WTC11 (cell line): ENCODE measurements at places on chromosomes 7 and 10.
A peak's percentile ranks its signal among the peaks of the same experiment; 100 is the strongest.

- no peaks in the 10 kb centered on the region for H3K36me3 ChIP-seq
- H3K4me3 ChIP-seq = no peak overlapping the region
- H3K4me1 ChIP-seq = peaks cover 3% of the 10 kb centered on the region
- DNase-seq = no peak
- H3K27me3 ChIP-seq = no peaks in the 10 kb centered on the region
- H3K27ac ChIP-seq = no peak overlapping the region
These were observed 56.4 kb upstream of the C1GALT1 start for GRCh38 chr7:7125963-7126362.

GRCh38 chr7:100655908-100656674 is at the start of gene ACTL6B:
Gene ACTL6B (minus strand): TSS chr7:100656448. CDS start chr7:100656354, 94 bp downstream.
- peak; percentile 94 for DNase-seq
- H3K4me3 ChIP-seq = 0 out of 2 replicates have a peak within 1 kb of the TSS, but pooled peaks have one; percentile 27
- H3K27me3 ChIP-seq = peaks cover 69% of the 10 kb centered on the region
- peaks cover 2% of the 10 kb centered on the region; the same call in 1 of the 2 replicates for H3K4me1 ChIP-seq

DNA sequence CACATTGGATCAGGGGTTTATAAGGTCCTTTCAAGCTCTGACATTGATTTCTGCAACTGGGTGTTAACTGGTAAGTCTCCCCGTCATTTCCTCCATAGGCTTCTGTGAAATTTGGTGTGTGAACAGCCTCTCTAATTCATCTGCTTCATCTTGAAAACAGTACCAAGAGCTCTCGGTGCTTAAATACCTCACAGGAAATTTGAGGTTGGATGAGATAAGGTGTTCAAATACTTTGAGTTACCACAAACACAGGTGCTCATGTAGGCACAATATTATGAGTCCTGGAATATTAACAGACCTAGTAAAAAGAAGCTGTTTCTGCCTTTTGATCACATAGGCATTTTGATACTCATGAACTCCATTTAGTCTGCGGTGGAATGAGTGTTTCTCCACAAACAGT is 85.2 kb downstream of the RTKN2 start:
- H3K4me1 ChIP-seq = peaks cover 33% of the 10 kb centered on the region
- H3K27me3 ChIP-seq = no peaks in the 10 kb centered on the region
- no peak overlapping the region for H3K4me3 ChIP-seq
- no peak overlapping the region for H3K27ac ChIP-seq
- DNase-seq = no peak

DNA sequence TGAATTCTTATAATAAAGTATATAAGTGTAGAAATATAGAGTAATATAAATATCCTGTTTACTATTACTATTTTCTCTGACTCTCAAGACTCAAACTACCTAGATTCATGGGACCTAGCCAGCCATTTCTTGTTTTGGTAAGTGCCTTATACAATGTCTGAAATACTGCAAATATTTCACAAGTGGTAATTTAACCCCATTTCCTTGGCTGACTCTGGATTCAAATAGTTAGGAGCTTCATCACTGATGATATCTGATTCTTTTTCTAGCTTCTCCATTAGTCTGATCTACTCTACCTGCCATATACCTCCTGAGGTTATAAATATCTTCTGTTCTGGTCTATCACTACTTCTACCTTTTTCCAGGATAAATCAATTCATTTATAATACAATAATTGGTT is 6.4 kb upstream of the RALA start:
- peaks cover 3% of the 10 kb centered on the region; the same call in 1 of the 2 replicates for H3K27me3 ChIP-seq
- H3K4me1 ChIP-seq = peaks cover 3% of the 10 kb centered on the region
- H3K4me3 ChIP-seq = no peak overlapping the region
- no peak for DNase-seq

GRCh38 chr7:117645481-117646165 is 165.8 kb downstream of the CFTR start:
- H3K36me3 ChIP-seq = no peaks in the 10 kb centered on the region
- H3K27me3 ChIP-seq = no peaks in the 10 kb centered on the region
- no peak overlapping the region for H3K4me3 ChIP-seq
- H3K27ac ChIP-seq = no peak overlapping the region
- no peak for DNase-seq
